ENCODE measurements at places on chromosomes 1 and 21.

GRCh38 chr21:26115305-26115704 lies 55.3 kb downstream of the APP start:
- no peak for DNase-seq

GRCh38 chr1:31422505-31423319 lies 9.7 kb downstream of the SERINC2 start:
- DNase-seq = peak; percentile 35

DNA sequence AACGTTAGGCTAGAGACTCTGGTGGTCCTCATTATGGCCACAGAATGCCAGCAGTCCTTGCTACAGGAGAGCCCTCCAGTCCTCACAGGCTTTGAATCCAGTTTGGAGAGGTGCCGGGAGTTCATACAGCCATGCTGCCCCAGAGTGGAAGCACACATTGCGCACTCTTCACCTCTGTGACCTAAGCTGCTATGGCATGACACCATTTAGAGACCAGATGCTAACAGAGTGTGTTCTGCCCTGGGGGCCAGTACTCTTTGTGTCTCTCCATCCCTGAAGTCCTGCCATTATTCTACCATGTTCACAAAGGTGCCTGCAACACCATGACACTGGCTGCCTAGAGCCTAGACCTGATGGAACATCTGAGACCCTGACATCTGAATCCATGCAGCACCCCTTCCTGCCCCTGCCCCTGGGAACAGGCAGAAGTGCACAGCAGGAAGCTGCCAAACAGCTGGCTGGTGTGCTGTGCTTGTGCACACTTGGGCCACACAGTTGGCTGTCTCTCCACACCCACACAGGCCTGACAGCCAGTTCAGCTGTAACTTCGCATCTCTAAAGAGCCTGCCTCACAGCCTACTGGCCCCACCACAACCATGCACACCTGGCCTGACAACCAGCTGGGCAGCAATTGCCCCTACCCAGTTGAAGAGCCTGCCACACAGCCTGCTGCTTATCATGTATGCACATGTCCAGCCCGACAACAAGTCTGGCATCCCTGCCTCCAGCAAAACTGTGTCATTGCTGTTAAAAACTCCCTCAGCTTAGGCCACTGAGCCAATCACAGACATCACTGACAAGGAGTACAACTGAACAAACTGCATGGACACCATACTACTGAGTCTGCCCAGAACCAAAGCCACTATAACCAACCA lies 49.1 kb downstream of the MCOLN2 start:
- DNase-seq = no peak

DNA sequence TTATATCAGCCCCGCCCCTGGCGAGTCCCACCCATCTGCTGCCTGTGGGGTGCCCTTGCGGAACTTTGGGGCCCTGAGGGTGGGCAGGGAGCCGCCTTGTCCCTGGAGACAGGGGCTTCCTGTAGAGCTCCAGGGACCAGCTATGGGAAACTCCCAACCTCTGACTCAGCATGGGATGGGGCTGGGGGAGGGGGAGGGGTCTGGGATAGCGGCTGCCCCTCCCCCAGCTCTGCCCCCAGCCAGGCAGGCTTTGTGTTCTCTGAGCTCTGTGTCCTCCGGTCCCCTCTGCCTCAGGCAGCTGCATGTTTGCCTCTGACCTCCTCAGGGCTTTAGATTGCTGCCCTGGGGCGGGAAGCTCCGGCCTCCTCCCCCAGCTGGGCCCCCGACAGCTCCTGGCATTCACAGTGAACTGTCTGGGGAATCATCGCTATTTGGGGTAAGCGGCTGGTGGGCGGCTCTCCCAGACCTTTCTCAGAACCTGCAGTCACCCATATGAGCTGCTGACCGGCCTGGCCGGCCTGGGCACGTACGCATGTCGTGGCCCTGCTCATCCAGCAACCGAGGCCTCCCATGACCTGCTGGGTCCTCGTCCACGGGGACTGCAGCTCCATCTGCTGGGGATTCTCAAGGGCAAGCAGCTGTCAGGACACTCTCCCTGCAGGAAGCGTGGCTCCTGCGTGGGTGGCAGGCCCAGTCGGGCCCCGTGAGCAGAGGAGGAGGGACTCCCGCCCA lies 17.1 kb downstream of the ARHGEF16 start:
- no peak for DNase-seq

DNA sequence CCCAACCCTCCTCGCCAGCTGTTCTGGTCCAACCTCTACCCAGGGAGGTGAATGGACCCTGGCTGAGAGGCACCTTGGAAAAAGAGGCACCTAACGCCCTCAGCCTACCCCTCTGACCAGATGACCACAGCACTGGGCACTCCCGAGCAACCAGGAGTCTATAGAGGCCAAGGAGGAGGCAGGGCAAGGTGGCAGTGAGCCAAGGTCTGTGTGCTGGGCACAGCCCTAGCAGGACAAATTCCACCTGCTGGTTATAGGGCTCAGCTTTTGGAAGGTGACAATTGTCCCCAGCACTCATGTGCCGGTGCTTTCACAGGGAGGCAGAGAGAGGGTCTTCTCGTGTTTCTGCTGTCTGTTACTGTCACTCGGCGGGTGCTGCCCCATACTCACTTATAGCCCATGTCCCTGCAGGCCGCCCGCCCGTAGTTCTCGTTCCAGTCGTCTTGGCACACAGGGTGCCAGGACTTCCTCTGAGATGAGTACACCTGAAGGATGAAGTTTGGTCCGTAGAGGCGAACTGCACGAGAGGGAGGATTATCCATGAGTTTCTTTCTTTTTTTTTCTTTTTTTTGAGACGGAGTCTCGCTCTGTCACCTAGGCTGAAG lies 27.8 kb downstream of the TMPRSS2 start:
- no peak for DNase-seq

GRCh38 chr1:26452459-26453183 lies 19.6 kb upstream of the HMGN2 start:
- DNase-seq = no peak

DNA sequence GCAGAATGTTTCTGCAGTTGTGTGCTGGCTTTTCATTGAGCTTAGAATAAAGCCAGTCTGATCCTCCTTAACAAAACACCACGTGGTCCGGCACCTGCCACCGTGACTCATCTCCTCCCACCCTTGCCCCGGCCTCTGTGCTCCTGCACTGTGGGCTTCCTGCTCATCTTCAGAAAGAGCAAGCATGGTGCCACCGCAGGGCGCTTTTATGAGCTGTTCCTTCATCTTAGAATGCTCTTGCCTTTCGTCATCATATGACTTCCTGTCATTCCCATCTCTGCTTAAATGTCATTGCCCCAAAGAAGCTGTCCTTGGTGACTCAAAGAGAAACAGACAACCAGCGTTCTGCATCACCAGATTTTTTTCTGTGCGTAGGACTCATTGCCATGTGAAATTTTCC lies 117.8 kb downstream of the HHAT start:
- peak; percentile 58 for DNase-seq

GRCh38 chr1:29687166-29687565 lies 450.8 kb downstream of the PTPRU start:
- no peak for DNase-seq

- no peak for DNase-seq
Observed at GRCh38 chr1:241645199-241645598, 5.0 kb upstream of the CHML start.

DNA sequence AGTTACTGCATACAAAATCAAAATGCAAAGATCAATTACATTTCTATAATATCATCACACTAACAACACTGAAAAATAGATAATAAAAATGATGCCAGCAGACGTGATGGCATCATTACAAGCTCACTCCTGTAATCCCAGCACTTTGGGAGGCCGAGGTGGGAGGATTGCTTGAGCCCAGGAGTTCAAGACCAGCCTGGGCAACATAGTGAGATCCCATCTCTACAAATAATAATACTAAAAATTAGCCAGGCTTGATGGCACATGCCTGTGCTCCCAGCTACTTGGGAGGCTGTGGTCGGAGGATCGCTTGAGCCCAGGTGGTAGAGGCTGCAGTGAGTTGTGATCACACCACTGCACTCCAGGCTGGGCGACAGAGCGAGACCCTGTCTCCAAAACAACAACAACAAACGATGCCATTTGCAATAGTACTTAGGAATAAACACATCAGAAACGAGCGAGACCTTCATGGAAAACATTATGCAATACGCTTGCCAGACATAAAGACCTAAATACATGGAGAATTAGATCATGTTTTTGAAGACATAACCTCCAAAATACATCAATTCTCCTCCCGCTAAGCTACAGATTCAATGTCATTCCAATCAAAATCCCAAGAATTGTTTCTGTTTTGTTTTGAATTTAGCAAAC lies 86.6 kb upstream of the ERRFI1 start:
- DNase-seq = no peak

- no peak for DNase-seq
Observed at GRCh38 chr1:77643456-77643855, 39.0 kb downstream of the ZZZ3 start.

GRCh38 chr1:163387146-163387545 lies 65.4 kb downstream of the NUF2 start:
- DNase-seq = no peak

Data from stimulated activated CD8-positive, alpha-beta memory T cell treated with anti-CD3 and anti-CD28 coated beads, Interleukin-12 subunit alpha, Interleukin-12 subunit beta, amount 100 ng/mL, for 1 hour (primary cell).